Large intestine (tissue), 12 donors: ENCODE measurements at places on chromosomes 5 and 9.

- no peak for DNase-seq
- H3K27ac ChIP-seq: no peak overlapping the region
- H3K4me3 ChIP-seq: no peak overlapping the region
- no peaks in the 10 kb centered on the region for H3K27me3 ChIP-seq
Observed at GRCh38 chr5:78610636-78611035, 37.9 kb downstream of the LHFPL2 start.

- peaks cover 80% of the 10 kb centered on the region for H3K36me3 ChIP-seq
- no peaks in the 10 kb centered on the region for H3K4me1 ChIP-seq
- H3K4me3 ChIP-seq: no peak overlapping the region
- H3K27ac ChIP-seq: no peak overlapping the region
- H3K27me3 ChIP-seq: no peaks in the 10 kb centered on the region
Observed at GRCh38 chr5:175513726-175514125, 35.4 kb downstream of the SFXN1 start.

DNA sequence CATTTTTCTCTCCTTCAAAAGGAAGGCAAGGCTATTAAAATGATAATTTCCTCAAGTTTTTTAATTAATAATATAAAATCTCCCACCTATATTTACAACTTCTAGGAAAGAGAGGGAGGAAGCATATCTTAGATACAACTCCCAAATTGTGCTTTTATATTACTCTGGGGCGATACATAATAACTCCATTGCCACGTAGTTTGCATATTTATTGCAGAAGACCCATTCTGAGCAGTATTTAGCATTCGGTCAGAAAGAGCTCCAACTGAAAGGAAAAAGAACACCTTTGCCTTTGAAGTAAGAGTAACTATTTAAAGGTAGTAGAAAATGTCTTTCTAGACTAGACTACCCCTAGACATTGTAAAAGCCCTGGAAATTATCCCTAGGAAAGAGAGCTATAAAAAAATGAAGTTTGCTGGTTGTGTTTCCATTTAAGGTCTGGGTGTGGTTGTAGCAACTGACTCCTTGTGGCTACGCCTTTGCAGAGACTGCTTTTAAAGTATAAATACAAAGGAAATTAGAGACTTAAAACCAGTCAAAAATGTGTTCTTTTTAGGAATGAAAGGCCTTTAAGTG lies 566.1 kb downstream of the ZNF608 start:
- DNase-seq: no peak
- no peak overlapping the region for H3K27ac ChIP-seq
- H3K4me3 ChIP-seq: no peak overlapping the region
- no peaks in the 10 kb centered on the region for H3K27me3 ChIP-seq
- peaks cover 4% of the 10 kb centered on the region for H3K4me1 ChIP-seq
- no peaks in the 10 kb centered on the region for H3K36me3 ChIP-seq

DNA sequence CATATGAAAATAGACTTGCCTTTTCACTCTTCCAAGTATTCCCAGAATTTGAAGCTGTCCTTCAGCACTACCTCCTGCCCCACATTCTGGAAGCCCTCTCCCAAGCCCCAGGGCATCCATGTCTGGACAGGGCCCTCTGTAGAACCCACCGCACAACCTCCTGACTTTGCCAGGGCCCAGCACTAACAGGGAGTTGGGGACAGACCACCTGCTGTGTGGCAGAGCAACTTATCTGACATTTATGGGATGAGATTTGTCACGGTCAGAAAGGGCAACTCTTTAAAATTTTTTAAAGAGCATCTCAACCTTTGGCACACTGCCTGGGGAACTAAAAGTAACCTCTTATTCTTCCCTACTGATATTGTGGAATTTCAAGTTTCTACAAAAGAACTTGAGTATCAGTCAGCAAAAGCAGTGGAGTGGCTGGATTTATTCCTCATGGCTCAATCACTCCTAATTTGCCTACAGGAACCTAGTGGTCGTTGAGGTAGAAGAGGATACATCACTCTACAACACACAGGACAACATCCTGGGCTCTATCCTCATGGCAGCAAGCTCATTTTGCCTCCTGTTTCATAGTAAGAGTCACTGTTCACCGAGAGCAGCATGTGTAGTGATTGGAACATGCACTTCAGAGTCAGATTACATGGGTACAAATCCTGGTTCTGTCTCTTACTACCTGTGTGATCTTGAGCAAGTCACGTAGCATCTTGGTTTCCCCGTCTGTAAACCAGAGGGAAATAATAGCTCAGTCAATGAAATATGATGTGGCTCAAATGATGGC lies 285.3 kb downstream of the ENC1 start:
- H3K27me3 ChIP-seq: no peaks in the 10 kb centered on the region
- DNase-seq: no peak
- H3K36me3 ChIP-seq: no peaks in the 10 kb centered on the region

- H3K27me3 ChIP-seq: no peaks in the 10 kb centered on the region
- H3K4me3 ChIP-seq: no peak overlapping the region
- H3K4me1 ChIP-seq: no peaks in the 10 kb centered on the region
- peaks cover 2% of the 10 kb centered on the region for H3K36me3 ChIP-seq
Observed at GRCh38 chr5:65672796-65673195, 48.0 kb downstream of the SHLD3 start.

GRCh38 chr9:81213456-81213855 lies 475.9 kb downstream of the TLE1 start:
- no peaks in the 10 kb centered on the region for H3K36me3 ChIP-seq
- no peaks in the 10 kb centered on the region for H3K27me3 ChIP-seq
- no peak overlapping the region for H3K4me3 ChIP-seq
- DNase-seq: no peak
- H3K4me1 ChIP-seq: no peaks in the 10 kb centered on the region

DNA sequence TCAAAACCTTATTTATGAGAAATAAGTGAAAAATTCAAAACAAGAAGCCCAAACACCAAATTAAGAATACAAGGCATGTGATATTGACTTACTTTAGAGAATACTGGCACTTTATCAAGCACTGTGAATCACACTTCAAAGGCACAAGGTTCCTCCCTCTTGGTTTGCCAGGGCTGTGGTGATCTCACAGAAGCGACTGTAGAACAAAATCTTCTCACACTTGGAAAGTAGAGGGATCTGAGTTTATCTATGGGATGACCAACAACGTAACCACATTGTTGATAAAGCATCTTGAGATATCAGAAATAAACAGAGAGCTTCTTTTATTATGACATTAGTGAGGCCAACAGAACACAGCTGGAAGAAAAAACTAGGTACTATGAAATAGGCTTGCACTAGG lies 295.9 kb downstream of the NFIB start:
- H3K27ac ChIP-seq: no peak overlapping the region
- DNase-seq: no peak
- no peaks in the 10 kb centered on the region for H3K36me3 ChIP-seq
- H3K27me3 ChIP-seq: no peaks in the 10 kb centered on the region
- H3K4me1 ChIP-seq: no peaks in the 10 kb centered on the region
- H3K4me3 ChIP-seq: no peak overlapping the region

GRCh38 chr9:120446671-120447070 lies 133.3 kb downstream of the CDK5RAP2 start:
- H3K36me3 ChIP-seq: peaks cover 38% of the 10 kb centered on the region
- H3K4me3 ChIP-seq: no peak overlapping the region
- peaks cover 7% of the 10 kb centered on the region for H3K4me1 ChIP-seq
- H3K27ac ChIP-seq: no peak overlapping the region
- H3K27me3 ChIP-seq: no peaks in the 10 kb centered on the region

DNA sequence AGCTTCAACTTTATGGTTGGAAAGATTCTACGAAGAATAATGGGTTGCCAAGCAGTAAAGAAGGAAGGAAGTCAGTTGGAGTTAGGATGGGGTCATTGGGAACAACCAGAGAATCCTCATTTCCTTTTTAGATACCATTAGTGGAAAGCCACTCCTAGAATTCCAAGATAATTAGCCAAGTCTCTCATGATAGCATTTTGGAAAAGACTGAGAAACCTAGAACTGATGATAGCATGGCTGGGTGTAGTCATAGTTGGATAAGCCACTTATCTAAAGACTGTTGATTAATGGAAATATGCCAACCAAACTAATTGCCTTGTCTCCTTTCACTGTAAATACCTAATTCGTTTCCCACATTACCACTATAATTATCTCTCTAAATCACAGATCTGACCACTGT lies 377.0 kb downstream of the GLIS3 start:
- H3K36me3 ChIP-seq: no peaks in the 10 kb centered on the region
- peaks cover 10% of the 10 kb centered on the region for H3K4me1 ChIP-seq
- H3K27ac ChIP-seq: no peak overlapping the region
- H3K27me3 ChIP-seq: no peaks in the 10 kb centered on the region
- no peak overlapping the region for H3K4me3 ChIP-seq

DNA sequence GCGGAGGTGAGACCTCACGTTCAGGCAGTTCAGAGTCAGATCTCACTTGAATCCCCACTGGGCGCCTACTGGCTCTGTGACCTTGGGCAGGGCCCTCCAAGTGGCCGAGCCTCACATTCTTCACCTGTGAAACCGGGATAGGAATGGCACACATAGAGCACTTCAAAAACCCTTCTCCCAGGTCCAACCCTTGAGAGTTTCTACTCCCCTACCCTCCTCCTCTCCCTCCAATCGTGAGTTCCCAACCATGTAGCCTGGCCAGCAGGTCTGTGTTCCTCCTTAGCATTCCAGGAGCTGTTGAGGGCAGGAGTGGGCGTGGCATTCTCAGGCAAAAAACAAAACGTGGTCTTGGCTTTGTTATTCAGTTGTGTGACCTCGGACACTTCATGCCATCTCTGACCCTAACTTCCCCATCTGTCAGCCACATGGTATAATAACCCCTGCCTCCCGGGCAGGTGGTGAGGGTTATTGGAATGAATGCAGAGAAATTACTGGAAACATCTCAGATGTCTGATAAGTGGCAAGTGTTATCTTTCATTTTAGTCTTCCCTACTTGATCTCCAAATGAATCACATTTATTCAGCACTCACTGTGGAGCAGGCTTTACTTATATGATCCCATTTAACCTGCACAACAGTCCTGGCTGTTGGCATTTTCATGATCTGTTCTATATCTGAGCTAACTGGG lies 112.8 kb upstream of the BOD1 start:
- peak overlapping the region; percentile 91 for H3K27ac ChIP-seq
- H3K4me1 ChIP-seq: peaks cover 22% of the 10 kb centered on the region
- no peak for DNase-seq
- no peaks in the 10 kb centered on the region for H3K27me3 ChIP-seq

DNA sequence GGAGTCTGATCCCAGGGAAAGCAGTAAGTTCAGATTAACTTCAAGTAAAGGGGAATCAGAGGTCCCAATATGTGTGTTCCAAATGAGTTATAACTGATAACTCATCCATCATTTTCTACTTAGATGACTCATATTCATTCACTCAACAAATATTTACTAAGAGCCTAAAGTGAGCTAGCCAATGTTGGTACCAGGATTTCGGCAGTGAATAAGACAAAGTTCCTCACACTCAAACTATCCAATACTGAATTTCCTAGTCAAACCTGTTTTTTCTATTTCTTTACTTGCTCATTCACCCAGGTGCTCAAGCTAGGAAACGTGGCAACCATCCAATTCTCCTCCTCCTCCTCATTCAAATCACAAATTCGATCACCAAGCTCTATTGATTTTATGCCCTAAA lies 25.8 kb downstream of the FBXW2 start:
- DNase-seq: no peak
- peaks cover 56% of the 10 kb centered on the region for H3K36me3 ChIP-seq
- peaks cover 38% of the 10 kb centered on the region for H3K4me1 ChIP-seq
- H3K27ac ChIP-seq: peak overlapping the region; percentile 78
- H3K4me3 ChIP-seq: no peak overlapping the region

- no peak overlapping the region for H3K4me3 ChIP-seq
- H3K27me3 ChIP-seq: no peaks in the 10 kb centered on the region
- DNase-seq: no peak
Observed at GRCh38 chr5:128644863-128645262, 106.8 kb upstream of the FBN2 start.
